ENCODE measurements at places on chromosomes 12 and 14.

- DNase-seq = no peak
These were observed 186.4 kb downstream of the MSRB3 start for GRCh38 chr12:65464930-65465329.

DNA sequence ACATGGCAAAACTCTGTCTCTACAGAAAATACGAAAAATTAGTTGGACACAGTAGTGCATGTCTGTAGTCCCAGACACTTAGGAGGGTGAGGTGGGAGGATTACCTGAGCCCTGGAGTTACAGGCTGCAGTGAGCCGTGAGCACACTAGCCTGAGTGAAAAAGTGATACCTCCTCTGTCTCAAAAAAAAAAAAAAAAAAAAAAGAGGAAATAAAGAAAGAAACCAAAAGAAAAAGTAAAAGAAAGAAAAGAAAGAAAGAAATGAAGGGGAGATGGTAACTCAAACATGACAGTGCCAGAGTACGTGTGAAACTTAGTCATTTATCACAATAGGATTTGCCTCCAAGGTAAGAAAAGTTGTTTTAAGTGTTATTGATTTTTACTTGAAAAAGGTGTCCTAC, 407.0 kb upstream of the MGAT4C start:
- DNase-seq = no peak

DNA sequence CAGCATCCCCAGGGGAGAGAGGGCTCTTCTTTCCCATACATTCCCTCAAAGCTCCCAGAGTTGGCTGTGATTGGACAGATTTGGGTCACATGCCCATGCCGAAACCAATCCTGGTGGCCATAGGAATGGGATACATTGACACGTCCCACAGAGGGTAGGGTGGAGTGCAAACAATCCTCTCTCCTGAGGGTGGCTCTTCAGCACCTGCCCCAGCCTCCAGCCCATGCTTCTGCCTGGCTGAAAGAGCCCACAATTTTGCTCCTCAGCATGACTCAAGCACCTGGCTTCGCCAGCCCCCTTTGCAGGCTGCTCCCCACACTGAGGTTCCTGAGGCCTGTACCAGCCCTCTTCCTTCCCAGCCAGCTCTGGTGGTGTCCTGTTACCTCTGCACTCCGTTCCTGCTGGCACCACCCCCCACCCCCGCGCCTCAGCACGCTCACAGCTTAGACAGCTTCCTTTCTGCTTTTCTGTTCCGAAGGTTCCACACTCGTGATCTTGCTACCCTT, 71.7 kb downstream of the CCDC92 start:
- no peak for DNase-seq

GRCh38 chr12:110149086-110149660, 25.0 kb downstream of the IFT81 start:
- no peak for DNase-seq
